Central memory CD4-positive, alpha-beta T cell (primary cell): ENCODE measurements at places on chromosomes 6 and 20.
A peak's percentile ranks its signal among the peaks of the same experiment; 100 is the strongest.

DNA sequence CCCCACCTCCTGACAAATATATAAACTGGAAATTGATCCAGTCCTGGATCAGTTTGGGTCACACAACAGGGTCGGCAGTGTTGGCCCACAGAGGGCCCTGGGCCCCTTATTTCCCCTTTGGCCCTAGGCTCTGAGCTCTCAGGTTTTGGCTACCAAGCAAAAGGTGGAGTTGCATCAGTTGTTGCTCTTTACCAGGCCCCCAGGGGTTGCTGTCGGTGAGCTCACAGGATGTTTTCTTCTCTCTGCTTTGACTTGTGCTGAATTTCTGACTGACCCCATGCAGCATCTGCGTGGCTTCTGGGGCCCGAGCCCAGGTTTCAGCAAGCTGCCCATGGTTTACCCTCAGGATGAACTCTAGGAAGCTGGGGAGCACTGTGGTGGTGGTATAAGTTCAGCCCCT, 44.6 kb downstream of the PPARD start:
- no peak for DNase-seq

- no peak for DNase-seq
These were observed 48.6 kb downstream of the CD24 start for GRCh38 chr6:106925948-106926347.

DNA sequence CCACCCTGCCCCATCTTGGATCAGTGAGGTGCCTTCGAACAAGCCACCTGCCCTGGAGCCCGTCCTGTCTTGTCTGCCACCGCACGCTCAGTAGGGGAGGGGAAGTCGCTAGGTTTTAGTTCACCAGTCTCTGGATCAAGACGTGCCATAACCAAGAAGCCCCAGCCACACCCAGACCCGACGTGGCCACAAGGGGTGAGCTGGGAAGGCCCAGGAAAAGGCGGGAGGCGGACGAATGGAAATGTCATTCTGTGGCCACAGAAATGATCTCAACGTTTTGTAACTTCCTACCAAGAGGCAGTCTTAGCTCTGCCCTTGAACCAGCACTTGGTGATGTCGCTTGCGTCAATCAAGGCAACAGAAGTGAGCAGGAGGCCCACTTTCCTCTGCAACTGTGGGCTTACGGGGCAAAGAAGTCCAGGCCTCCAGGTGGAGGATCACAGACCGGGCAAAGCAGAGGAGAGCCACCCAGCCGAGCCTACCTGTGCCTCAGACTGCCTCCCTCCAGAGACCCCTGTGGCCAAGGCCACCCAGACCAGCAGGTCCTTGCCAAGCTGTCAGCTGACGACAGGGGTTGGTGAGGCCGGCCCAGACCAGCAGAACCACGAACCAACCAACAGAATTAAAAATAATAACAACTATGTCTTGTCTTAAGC, 14.5 kb downstream of the GMEB2 start:
- no peak for DNase-seq

DNA sequence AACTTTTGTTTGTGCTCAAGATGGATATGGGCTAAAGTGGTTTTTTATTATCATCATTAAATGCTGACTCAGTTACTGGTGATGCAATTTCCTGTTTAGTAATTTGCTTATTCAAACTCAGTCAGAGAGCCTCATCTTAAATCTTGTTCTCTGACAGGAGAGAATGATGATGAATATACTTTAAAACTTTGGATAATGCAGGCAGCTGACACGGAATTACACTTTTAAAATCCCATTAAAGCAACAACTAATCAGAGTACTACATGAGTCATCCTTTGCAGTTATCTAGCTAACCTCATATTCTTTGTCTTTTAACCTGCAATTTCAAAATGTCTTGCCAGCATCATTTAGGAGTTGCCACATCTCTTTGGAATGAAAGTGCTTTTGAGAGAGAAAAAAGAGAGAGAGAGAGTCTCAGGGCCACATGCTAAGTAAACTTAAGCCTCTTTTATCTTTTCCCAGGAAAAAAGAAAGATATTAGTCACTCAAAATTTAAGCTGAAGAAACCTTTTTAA, 9.2 kb upstream of the C6orf141 start:
- no peak for DNase-seq

DNA sequence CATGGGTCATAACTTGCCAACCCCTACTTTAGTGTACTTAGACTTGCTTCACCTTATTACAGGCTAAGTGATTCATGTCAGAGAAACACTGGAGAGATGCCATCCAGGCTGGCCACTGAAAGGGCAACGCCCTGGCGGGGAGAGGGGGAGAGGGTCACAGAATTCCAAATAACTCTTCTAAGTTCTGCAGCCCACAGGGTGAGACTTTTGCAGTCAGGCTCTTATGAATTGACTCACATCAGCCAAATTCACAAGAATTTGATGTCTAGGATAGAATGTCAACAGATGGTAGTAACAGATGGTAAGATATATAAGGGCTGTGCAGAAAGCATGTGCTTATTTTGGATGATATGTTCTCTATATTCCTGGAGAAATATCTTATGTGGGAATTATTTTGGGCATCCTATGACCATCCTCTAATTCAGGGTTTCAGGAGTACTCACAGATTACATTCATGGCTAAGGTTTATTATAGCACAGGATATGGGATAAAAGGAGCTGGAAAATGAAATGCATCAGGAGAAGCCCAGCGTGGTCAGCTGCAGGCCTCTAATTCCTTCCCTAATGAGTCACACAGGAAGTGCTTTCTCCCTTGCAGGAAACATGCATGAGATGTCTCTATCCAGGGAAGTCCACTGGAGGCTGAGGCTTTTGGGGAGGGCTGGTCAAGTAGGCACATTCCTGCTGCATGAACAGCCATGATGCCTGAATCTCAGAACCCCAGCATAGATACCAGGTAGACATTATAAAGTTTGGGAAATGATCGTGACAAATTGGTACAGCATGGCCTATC, 58.7 kb upstream of the RIN2 start:
- DNase-seq = no peak

- peak; percentile 86 for DNase-seq
These were observed 16.1 kb upstream of the ZNF217 start for GRCh38 chr20:53609491-53610445.

GRCh38 chr6:89970609-89971337, 76.5 kb downstream of the GJA10 start:
- peak; percentile 8 for DNase-seq

DNA sequence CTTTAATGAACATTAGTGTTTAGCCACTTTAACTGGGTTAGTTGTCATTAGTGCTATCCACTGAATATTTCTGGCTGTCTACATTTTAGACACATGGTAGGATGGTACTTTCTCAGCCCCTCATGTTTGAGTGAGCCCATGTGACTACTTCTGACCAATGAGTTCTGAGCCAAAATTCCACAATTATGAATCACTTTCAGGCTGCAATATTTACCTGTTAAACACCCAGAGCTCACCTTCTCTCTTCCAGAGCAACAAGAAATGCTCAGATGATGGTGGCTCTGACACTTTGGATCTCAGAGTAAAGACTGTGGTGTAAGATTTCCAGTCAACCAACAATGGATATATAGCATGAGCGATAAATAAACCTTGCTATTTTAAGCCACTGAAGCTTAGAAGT, 24.8 kb downstream of the SPACA1 start:
- DNase-seq = no peak

DNA sequence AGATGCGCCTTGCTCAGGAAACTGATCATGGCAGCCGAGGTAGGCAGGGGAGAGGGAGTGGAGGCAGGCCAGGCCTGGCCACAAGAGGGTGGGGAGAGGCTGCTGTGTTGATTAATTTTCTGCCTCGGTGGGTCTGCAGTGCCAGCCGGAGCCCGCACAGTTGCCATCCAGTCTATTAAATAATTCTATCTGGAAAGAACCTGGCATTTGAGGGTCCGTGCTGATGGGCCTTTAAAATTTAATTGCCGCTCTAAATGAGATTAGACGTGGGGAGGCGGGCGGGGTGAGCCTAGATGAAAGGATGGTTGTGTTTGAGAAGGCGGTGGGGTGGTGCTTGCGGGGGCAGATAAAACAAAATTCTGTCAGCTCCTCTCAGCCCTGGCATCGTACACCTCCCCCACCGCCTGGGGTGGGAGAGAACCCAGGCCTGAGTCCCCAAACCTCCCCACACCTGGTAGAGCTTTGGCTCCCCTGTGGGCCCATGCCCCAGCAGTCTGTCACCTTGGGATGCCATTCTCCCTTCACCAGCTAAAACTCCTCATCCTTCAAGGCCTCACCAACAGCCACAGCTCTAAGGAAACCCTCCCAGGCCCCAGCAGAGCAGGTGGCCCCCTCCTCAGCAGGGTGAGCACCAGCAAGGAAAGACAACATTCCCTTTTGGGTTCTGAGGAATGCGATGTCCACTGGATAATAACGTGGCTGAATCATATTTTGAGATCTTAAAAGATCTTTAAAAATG, 167.3 kb downstream of the GRM4 start:
- DNase-seq = no peak

DNA sequence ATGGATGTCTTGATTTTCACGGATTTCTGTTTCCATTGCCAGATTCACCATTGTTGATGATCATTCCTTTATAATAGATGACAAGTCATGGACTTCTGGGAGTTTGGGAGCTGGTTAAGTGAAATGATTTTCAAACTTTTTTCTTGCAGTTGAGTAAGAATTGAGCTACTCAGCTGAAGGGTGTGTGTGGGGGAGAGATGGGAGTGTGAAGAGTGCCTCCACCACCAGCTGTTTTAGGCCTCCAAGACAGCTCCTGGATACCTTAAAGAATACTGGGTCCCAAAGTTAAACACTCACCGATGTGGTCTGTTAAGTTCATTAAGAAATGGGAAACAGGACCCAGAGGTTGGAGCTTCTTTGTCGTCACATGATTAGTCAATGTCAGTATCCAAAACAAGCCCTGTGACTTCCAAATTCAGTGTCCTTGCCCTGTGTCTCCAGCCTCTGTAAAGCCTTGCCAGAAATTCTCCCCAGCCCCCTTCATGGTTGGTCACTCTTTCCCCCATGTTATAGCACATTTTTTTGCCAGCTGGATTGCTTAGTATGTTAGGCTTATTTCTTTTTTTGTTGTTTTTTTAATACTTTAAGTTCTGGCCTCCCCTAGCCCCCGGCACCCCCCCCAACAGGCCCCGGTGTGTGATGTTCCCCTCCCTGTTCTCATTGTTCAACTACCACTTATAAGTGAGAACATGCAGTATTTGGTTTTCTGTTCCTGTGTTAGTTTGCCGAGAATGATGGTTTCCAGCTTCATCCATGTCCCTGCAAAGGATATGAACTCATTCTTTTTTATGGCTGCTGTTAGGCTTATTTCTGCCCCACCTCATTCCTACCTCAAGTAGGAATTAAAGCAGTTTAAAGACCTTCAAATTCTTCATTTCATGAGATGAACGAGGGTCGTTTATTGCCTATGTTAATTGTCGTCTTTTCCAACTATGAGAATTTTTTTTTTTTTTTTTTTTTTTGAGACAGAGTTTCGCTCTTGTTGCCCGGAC, 26.9 kb downstream of the BICRAL start:
- DNase-seq = no peak

DNA sequence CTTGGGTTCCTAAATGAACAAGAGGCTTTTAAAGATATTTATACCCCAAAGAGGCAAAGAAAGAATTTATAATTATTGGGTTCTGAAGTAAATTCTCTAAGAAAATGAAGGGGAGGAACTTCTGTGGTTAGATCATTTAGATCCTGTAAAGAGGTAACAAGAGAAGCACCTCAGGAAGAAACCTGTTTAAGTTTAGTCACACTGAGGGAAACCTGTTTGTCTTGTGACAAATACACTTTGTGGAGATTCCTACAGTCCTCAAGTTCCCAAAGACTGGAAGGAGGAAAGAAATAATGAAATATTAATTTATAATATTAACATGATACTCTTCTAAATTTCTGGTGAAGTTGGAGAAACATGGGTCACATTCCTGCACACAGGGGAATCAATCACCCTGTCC, 647.5 kb downstream of the EYS start:
- DNase-seq = no peak
